Mammary epithelial cell (primary cell): ENCODE measurements at places on chromosomes 1 and 21.
A peak's percentile ranks its signal among the peaks of the same experiment; 100 is the strongest.

DNA sequence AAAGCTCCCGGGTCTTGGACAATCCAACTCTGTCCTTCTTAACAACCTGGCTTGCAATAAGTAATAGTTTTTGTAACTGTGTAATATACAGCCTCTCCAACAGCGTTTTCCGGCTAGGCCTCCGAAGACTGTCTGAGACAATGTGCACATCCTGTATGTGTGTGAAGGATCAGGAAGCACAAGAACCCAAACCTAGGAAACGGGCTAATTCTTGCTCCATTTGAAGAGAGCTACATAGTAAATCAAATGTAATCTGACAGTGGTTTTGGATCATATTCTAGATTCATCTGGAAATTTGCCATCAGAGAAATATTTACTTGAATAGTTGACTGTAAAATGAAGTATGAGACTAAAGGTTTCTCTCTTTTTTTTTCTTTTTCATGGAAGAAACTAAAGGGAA is 1.2 kb downstream of the GPR52 start:
- DNase-seq = no peak

DNA sequence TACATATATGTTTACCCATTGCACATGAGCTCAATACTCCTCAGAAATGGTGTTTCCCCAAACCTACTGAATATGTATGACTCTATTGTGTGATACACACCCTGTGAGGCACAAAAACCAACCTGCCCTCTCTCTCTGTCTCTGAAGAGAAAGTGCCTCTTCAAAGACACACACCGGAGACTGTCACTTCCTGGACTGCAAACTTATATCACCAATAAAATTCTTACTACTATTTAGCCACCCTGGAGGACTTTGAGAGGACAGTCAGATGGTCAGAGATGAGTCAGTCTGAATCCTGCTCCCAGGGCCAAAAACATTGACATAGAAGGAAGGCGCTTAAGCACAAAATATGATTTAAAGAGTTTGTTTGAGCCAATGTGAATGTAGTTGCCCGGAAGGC is 110.4 kb downstream of the PPIAL4G start:
- peak; percentile 41 for DNase-seq

DNA sequence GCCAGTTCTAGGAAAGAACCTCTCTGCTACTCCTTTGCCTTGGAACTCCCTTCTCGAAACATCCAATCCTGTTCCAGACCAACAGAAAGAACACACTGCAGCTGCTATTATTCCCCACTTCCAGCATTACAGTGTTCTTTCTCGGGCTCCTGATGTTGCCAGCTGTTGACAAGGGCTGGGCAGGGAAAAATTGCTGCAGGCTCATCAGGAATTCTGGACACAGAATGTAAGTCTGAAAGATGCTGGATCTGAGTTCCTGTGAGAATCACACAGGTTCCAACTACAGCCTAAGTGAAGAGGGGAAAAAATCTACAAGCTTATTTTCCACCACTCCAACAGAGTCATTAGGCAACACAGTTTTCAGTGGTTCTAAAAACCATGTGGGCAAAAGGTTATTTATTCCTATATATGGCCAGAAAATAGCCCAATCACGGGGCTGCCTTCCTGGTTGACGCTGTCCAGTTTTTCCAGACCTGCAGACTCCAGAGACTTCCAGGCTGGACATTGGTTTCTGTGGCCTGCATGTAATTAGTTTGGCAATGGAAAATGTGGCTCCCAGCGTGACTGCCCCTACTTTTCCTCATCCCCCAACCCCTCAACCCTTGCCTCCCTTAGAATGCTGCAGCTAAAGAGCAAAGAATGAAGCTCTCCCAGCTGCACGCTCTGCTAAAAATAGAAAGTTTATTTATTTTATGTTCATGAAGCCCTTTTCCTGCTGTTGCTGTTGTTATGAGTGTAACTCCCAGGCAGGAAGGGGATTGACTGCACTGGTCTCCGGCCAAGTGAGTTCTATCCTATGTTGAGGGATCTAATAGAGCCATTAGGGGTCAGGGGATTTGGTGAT is 8.3 kb upstream of the KIAA0040 start:
- DNase-seq = no peak

DNA sequence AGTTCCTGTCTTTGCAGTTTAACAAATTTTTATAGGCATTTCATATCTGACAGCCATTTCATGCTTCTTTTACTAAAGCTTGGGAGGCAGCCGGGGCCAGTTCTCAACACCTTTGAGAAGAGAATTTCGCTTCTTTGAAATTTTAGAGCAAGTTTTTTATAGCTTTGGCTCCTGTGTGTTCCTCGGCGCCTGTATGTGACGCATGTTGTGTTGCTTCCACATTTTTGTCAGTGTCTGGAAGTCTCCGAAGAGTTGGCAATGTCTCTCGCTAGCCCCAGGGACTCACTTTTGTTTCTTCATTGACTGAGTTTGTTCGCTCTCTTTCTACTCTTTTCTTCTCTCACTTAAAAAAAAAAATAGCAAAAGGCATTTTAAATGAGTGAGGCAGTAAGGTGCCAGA is 386.9 kb upstream of the PLXNA2 start:
- DNase-seq = no peak

GRCh38 chr1:113233441-113233840 is 156.9 kb upstream of the MAGI3 start:
- DNase-seq = no peak

DNA sequence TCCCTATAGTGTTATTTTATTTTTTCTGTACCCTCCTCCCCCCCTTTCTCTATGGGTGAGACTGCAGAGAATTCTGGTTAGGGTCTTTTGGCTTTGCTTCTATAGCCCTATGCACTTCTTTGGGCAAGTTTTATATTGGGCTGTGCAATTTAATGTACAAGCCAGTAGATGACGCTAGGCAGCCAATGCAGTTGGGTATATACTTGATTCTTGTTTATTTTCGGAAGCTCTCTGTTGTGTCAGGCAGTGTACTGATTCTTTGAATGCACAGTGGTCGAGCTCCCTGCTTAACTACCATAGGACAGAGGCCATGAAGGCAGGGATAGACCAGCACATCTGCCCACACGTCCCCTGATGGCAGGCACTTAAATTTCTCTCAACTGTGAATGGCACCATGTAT is 34.1 kb upstream of the GPR52 start:
- DNase-seq = no peak

DNA sequence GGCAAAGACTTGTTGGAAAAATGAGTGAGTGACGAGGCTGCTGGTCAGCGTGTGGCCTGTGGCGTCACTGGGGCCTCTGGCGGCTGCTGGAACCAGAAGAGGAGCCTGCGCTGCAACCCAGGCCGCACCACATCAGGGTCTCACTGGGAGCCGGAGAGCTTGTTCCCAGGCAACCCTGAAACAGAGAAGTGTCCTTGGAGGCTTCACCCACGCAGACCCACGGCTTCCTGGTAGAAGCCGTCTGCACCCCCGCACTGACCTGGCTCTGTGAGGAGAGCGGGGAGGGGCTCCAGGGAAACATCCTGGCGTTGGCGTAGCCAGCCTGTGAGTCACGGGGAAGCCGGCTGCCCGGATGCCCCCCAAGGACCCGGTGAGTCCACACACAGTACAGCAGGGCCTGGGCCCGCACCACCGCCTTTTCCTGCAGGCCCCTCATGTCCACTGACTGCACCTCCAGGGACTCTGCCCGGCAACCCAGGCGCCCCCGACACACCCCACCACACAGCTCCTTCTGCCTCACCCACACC is 57.4 kb downstream of the COL6A1 start:
- DNase-seq = no peak

GRCh38 chr1:70093250-70093975 is 112.0 kb downstream of the LRRC40 start:
- DNase-seq = no peak

DNA sequence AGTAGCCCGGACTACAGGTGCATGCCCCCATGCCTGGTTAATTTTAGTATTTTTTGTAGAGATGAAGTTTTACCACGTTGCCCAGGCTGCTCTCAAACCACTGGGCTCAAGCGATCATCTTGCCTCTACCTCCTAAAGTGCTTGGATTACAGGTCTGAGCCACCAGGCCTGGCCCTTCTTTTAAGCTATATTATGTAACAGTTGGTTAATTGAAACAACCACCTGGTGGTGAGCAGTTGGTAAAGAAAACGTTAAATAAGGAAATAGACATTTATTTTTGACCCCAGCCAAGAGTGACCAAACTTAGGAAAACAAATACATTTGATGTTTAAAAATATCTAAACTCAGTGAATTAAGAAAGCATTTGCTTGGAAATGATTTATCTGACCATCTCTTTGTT is 12.1 kb upstream of the PDC start:
- no peak for DNase-seq

- no peak for DNase-seq
Measured at GRCh38 chr21:14844001-14844400, 220.8 kb downstream of the NRIP1 start.

DNA sequence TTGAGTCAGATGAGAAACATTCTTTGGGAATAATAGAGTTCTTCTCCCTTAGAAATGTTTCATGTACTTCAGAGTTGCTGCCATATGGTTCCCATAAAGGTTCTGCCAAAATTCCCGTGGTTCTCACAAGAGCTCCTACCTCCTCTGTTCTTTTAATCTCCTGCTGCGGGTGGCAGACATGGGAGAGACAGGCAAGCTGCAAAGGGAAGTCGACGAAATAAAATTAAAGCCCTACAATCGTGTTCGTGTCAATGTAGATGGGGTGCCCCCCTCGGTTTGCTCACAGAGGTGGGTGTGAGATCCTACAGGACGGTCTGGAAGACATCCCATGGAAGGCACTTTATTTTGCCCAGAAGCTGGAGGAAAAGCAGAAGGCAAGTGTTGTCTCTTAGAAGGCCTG is 276.0 kb downstream of the RWDD3 start:
- no peak for DNase-seq

DNA sequence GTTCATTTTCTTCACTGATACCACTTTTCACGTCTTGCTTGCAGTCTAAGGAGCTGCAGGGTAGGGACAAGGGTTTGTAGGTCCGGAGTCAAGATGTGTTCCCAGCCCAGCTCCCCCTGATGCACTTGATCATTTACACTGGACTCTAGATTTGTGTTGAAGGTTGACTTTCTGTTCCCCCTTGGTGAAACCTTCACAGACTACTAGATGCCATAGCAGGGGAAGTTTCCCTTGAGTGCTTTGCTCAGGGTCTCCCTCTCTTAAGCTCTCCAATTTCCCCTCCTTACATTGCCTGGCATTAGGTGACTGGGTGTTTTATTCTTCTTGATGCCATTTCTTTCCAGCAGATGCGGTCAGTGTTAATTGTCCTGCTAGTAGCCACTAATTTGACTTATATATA is 8.0 kb upstream of the RAB3GAP2 start:
- no peak for DNase-seq

- peak; percentile 32 for DNase-seq
Measured at GRCh38 chr1:31605908-31606427, 11.5 kb upstream of the HCRTR1 start.

GRCh38 chr1:55359611-55360010 is 144.4 kb upstream of the USP24 start:
- no peak for DNase-seq

DNA sequence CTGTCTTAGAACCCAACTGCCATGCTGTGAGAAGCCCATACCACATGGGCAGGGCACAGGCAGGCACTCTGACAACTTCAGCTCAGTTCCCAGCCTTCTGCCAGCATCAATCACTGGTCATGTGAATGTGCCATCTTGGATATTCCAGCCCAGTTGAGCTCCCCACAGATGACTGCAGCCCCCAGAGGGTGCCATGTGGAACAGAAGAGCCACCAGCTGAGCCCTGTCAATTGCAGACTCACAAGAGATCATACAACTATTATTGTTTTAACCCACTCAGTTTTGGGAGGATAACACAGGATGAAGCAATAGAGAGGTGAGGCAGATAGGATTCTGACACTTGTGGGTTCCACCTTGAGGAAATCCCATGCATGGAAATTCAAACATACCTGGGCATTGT is 78.4 kb upstream of the ZBTB40 start:
- DNase-seq = no peak

- no peak for DNase-seq
Measured at GRCh38 chr1:91877574-91878208, 8.3 kb downstream of the TGFBR3 start.

- no peak for DNase-seq
Measured at GRCh38 chr1:35936838-35937237, 5.9 kb downstream of the AGO3 start.

- no peak for DNase-seq
Measured at GRCh38 chr1:229064320-229065168, 206.4 kb upstream of the RAB4A start.

- no peak for DNase-seq
Measured at GRCh38 chr1:4973341-4973740, 318.9 kb downstream of the AJAP1 start.

DNA sequence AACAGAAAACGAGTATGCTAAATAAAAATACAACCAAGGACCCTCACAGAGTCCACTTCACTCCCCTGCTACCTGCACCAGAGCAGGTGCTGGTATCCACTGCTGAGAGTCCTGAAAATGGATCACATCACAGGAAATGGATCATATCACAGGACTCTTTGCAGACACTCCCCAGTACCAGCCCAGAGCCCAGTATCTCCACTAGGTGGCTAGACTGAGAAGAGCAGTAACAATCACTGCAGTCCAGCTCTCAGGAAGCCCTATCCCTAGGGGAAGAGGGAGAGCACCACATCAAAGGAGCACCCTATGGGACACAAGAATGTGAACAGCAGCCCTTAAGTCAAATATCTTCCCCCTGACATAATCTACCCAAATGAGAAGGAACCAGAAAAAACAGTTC is 28.0 kb downstream of the AGBL4 start:
- DNase-seq = peak; percentile 3

DNA sequence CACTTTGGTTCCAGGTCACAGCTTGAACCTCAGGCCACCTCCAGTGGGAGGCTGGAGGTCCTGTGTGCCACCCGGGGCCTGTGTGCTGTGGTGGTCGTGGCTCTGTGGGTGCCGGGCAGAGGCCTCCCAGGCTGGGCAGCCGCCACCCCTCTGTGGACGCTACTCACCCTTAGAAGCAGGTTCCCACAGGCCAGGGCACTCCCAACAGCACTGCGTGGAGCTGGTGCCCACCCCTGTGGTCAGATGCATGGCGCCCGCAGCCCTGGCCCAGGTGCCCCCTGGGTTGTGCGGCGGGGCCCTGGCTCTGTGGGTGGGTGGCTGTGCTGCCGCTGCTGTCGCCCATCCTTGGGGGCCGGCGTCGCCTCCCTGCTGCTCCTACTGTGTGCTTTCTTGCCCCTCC is 39.7 kb downstream of the SKI start:
- no peak for DNase-seq
